ENCODE measurements at places on chromosomes 13 and 19.
A peak's percentile ranks its signal among the peaks of the same experiment; 100 is the strongest.

- DNase-seq = no peak
Measured at GRCh38 chr13:94660695-94661326, 51.5 kb downstream of the SOX21 start.

DNA sequence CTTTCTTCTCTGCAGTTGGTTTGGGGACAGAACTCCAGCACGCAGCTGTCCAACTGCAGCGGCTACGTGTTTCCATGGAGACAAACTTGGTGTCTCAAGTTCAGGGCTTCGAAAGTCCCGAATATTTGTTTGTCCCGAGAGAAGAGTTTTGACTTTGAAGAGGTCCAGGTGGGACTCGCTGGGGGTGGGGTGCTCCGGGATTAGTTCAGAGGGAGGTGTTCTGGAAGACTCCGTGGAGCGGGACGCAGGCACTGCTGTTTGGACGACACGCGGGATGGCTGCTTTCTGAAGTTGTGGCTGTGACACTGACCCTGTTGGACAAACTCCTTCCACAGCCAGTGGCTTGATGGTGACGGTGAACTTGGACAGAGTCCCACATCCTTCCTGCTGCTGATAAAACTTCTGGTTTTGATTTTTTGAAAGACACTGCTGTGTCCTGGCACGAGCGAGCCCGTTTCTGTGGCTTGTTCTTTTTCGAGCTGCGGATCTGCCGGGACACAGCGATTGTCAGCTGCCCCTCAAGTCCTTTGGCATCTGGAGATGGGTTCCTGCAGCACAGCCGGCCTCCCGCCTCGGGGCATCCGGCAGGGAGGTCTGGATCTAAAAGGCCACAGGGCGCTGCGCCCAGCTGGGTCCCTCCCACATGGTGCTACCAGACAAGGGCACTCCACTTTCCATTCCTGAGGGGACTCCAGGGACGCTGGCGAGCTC lies 15.9 kb upstream of the RANBP3 start:
- DNase-seq = no peak

- DNase-seq = no peak
Measured at GRCh38 chr13:45133396-45134118, 13.2 kb downstream of the GTF2F2 start.

- DNase-seq = no peak
Measured at GRCh38 chr19:43674596-43674995, 4.6 kb upstream of the PLAUR start.

DNA sequence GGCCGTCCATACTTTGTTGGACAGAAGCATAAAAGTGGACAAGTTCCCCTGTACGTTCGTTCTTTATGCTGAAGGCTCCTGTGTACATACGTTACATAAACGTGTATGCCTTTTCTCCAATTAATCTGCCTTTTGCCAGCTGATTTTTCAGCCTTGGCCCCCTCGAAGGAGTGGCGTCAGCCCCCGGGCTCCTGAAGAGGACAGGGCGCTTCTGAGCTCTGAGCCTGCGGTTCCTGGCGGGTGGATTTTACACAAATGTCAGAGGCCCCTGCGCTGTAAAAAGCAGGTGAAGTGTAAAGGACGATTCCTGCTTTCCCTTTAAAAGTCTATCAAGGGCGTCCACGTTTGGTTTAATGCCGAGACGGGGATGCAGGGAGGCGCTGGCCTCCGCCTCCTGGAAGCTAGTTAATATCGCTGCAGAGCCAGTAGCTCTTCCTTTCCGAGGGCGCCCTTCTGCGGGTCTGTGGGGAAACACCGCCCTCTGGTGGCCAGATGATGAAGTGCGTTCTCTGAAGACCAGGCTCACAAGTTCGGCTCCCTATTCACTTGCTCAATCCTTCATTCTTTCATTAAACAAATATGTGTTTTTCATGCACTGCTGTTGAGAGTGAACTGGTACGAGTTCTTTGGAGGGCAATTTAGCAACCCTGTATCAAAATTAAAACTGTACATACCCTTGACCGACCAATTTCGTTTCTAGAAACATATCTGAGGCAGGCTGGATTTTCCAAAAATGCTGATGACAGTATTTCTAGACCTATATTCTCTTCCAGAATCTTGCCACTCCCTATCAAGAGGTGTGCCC lies 62.0 kb downstream of the GPR12 start:
- peak; percentile 15 for DNase-seq

GRCh38 chr19:46225558-46226004 lies 4.0 kb upstream of the IGFL1 start:
- no peak for DNase-seq

Measured in esophagus squamous epithelium (tissue), 5 donors.